ENCODE measurements at places on chromosomes 3 and 15.

DNA sequence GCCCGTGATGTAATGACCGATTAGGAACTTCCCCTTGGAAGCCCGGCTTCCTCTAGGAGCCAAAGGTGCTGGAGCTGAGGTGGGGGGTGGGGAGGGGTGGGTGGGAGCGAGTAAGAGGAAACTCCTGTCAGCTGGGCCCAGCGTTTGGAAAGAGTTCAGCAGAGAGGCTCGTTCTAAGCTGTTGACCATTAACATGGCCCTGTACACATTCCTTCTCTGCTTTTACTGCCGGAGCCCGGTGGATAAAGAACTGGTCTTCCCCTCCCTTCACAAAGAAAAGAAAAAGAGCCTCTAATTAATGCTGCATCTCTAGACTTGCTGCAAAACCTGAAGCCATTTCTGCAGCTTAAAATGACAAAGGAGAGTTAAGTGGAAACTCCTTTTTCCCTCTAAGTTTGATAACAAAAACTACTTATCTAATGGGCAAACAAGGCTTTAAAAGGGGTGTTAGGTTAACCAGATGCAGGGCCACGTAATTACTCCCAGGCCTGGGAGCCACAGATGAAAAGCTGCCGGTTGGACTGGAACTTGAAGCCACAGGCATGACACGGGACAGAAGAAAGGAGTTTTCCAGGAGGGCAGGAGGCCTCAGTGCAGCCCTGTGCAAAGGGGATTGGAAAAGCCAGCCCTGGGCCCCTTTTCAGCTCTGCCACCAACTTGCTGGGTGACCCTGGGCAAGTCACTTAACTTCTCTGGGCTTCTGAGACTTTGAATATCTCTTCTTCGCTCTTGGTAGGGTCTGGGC lies 71.3 kb downstream of the SMAD6 start:
- no peak for DNase-seq

DNA sequence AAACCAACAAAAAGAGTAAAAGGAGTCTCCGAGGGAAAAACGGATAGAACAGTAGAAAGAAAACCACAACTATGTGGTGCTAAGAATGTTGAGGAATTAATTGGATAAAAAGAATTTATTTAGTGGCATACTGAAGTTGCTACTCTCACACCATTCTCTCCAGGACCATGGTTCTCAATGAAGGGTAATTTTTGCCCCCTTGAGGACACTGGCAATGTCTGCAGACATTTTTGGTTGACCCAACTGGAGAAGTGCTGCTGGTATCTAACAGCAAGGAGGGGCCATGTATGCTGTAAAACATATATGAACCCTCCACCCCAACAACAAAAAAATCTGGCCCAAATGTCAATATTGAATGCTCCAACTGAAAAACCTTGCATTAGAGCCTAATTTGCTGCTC lies 85.9 kb upstream of the CSPG5 start:
- DNase-seq, result no peak

- DNase-seq, result no peak
Measured at GRCh38 chr15:93987068-93987467, 244.3 kb upstream of the MCTP2 start.

GRCh38 chr3:101896083-101896757 lies 46.9 kb downstream of the NFKBIZ start:
- no peak for DNase-seq

DNA sequence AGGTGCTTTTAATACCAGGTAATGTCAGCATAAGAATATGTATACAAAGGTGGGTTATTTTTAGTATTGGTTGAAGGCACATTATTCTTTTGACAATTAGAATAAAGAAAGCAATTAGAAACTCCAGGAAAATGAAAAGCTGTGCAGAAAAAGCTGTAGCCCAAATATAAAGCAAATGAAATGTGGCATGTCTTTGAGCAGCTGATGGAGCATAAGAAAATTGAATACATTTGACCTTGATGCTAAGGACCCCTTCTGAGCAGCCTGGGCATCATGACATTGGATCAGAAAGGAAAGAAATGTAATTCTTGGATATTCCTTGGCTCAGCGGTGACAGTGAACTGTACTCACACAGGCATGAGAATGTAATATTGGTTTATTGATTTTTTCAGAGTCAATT lies 8.0 kb upstream of the ISLR start:
- DNase-seq, result no peak

DNA sequence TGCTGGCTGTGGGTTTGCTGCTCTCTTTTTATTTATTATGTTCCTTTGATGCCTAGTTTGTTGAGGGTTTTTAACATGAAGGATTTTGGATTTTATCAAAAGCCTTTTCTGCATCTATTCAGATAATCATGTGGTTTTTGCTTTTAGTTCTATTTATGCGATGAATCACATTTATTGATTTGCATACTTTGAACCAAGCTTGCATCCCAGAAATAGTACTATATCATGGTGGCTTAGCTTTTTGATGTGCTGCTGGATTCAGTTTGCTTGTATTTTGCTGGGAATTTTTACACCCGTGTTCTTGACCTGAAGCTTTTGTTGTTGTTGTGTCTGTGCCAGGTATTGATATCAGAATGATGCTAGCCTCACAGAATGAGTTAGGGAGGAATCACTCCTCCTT lies 48.4 kb downstream of the MCTP2 start:
- DNase-seq, result no peak

- DNase-seq, result peak; percentile 4
Measured at GRCh38 chr15:78709263-78709882, 68.4 kb upstream of the CHRNB4 start.

GRCh38 chr3:26625187-26625586 lies 2.6 kb downstream of the LRRC3B start:
- no peak for DNase-seq

DNA sequence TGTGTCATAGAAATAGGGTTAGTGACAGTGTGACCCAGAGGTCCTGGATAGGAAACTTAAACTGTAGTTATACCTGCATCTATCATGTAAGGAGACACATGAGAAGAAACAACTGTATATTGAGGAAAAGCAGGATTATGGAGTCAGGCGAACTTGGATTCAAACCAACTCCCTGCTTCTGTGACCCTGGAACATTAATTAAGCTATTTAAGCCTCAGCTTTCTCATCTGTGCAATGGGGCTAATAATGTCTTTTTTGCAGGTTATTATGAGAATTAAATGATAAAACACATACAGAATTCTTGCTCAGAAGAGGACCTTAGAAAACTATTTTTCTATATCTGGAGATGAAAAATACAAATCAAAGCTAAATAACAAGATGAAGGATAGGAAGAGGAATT lies 481.8 kb downstream of the MECOM start:
- no peak for DNase-seq

DNA sequence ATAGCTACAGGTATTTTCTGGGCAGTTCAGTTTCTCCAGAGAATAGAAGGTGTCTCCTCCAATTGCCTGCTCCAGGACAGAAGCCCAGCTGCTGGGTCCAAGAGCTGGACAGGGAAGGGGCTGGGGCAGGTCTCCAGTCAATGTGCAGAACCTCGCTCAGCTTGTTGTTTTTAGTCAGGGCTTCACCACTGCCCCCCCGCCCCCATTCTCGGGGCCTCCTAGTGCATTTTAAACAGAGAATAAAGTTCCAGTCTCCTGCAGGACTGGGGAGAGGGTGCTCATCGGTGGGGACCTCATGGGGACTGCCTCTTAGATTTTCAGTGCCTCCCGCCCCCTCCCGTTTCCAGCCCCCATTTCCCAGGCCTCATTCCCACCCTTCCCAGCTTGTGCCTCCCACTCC lies 216.6 kb downstream of the XXYLT1 start:
- no peak for DNase-seq

- no peak for DNase-seq
Measured at GRCh38 chr15:89164712-89165211, 56.6 kb downstream of the RLBP1 start.

DNA sequence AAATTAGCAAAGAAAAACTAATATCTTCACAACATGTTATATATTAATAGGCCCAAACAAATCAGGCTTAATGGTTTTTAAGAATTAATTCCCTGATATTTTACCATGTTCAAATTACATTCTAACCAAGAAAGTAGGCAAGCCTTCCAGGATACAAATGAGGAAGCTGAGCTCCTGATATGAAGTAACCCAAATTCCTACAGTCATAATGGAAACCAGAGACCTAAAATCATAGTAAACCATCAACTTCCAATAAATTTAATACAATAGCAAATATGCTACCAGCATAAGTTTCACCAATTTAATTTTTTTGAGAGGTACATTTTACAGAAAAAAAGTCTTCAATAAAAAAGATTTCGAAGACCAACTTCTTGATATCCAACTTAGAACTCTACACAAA lies 3.8 kb downstream of the DCBLD2 start:
- no peak for DNase-seq

- no peak for DNase-seq
Measured at GRCh38 chr15:56985856-56986255, 67.4 kb downstream of the TCF12 start.

DNA sequence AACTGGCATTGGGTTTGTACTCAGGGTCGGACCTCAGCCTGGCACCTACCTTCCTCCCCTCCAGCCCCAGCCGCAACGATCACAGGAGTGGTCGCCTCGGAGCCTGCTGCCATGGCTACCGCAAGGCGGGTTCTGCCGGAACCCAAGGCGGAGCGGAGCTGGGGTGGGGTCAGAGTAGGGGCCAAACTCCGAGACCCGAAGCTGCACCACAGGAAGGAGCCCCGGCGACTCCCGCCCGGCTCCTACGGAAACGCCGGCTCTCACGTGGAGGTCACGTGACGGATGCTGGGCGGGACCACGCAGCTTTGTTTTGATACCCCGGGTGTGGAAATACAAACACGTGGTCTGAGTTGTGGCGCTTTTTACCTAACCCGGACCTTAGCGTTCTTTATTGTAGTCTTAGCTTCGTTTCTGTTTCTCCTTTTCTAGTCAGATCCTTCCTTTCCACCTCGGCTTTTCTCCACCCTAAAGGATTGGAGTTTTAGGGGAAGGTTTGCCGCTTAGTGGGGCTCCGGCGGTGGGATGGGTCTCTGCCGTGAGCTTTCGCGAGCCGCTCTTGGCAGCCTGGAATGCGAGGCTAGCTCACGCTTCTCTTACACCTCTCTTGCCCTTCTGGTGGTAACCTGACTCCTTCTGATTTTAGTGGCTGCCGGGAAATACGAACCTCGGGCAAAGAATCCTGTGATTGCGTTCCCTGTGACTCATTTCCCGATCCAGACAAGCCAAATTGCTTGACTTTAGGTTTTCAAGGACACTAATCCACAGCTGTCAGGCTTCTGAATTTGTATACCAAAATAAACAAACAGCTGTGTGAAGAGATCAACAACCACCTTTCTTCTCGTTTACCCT lies at the start of gene HSPBAP1:
Gene HSPBAP1, minus strand, starts transcription at position 264 of the 849 bp plus-strand sequence. Its CDS starts 151 bp downstream, at position 113.
- DNase-seq, result peak; percentile 83

DNA sequence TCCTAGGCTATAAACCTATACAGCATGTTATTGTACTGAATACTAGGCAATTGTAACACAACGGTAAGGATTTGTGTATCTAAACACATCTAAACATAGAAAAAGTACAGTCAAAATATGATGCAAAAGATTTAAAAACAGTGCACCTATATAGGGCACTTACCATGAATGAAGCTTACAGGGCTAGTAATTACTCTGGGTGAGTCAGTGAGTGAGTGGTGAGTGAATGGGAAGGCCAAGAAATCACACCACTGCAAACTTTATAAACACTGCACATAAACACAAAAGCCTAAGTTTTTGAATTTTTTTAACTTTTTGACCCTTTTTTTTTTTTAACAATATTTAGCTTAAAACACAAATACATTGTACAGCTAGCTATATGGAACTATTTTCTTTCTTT lies 204.7 kb upstream of the CTNNB1 start:
- no peak for DNase-seq

DNA sequence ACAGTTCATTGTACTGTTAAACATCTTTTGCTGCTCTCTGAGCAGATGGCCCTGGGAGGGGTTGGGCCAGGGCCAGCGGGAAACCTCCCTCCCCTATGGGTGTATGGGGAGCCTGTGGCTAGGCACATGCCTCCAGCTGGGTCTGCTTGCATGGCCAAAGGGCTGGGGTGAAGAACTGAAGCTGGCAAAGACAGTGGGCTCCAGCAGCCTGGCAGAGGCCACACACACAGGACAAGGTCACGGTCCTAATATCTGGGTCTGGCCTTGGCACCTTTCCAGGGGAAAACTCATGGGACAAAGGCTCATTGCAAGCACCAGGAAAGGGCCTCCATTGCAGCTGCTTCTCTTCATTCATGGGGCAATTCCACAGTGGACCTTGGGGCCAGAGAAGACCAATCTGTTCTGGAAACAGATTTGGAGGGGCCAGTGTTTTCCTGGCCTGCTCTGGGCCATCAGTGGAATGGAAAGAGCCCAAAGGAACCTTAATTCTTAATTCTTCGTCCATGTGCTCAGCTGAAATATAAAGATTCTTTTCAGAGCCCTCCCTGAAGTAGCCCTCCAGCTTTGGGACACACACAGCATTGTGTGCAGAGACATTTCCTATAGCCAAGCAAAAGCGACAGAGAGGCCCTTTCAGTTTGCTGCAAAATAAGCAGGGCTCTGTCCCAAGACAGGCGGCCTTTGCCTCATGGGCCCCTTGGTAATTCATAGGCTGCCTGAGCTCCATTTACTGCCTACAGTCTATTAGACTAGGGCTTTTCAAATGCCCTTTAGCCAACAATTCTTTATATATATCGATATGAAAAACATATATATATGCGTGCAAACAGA lies 11.3 kb upstream of the LIMD1 start:
- DNase-seq, result no peak

DNA sequence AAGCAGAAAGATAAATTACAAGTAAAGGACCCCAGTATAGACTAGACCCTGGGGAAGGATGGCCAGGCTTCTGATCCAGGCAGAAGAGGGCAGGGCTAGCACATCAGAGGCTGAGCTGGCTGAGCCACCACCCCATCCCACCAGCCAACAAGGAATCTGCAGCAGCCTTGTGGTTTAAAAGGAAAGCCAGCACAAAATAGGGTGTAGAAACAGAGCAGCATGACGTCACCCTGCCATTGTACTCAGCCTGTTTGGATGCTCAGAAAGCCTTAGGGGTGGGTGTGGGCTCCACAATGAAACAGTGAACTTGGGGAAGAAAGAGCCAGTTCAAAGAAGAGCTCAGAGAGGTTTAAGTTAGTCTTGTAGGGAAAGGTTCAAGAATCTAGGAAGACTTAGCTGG lies 28.2 kb downstream of the DUOX1 start:
- DNase-seq, result no peak

- DNase-seq, result no peak
Measured at GRCh38 chr3:177057768-177058167, 139.5 kb downstream of the TBL1XR1 start.

DNA sequence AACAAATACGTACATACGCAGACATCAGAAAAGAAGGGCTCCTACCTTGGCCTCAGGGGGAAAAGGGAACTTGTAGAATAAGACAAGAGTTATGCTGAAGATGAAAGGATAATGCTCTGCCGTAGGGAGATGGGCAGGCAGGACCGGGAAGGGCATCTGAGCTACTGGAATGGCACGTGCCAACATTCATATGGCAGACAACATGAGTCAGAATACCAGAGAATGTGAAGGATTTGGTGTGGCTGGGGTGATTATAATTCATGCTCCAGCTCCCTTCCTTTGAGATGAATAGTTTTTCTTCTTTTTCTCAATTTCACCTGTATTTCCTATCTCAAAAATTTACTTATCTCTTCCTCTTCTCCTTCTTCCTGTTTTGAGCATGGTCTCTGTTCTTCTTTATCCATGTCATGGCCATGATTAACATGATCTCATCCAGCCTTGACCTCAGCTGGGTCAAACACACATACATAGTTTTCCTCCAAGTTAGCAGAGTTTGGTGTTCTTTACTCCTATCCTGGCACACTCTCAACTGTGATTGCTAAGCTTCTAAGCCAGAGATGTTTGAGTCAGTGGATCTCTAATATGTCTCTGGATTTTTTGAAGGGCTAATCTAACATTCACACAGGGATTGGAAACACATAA lies 507.0 kb downstream of the FOXP1 start:
- no peak for DNase-seq

Data from T-helper 22 cell (primary cell).